ENCODE measurements at places on chromosomes 6 and 20.

DNA sequence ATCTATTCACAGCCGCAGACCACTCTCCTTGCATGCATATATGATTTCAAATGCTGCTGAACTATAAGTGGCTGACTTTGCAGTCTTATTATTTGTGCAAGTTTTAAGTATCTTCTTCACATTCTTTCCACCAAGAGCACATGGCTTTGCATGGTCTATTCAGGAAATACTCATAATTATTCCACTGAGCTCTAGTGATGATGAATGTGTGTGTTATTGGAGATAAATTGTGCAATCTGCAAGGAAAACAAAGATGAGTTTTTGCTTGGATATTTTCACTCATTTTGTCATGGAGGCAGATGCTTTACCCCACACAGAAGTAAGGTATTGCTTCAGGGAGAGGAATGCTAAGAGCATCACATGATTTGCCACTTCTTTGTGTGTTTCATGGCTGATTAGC is 764.6 kb downstream of the TBC1D32 start:
- DNase-seq: no peak

- DNase-seq: no peak
Observed at GRCh38 chr20:16497896-16498295, 75.4 kb downstream of the KIF16B start.

- no peak for DNase-seq
Observed at GRCh38 chr6:166439366-166440091, 56.8 kb upstream of the MPC1 start.

GRCh38 chr20:44747166-44748004 is 1.7 kb downstream of the KCNK15 start:
- peak; percentile 28 for DNase-seq

DNA sequence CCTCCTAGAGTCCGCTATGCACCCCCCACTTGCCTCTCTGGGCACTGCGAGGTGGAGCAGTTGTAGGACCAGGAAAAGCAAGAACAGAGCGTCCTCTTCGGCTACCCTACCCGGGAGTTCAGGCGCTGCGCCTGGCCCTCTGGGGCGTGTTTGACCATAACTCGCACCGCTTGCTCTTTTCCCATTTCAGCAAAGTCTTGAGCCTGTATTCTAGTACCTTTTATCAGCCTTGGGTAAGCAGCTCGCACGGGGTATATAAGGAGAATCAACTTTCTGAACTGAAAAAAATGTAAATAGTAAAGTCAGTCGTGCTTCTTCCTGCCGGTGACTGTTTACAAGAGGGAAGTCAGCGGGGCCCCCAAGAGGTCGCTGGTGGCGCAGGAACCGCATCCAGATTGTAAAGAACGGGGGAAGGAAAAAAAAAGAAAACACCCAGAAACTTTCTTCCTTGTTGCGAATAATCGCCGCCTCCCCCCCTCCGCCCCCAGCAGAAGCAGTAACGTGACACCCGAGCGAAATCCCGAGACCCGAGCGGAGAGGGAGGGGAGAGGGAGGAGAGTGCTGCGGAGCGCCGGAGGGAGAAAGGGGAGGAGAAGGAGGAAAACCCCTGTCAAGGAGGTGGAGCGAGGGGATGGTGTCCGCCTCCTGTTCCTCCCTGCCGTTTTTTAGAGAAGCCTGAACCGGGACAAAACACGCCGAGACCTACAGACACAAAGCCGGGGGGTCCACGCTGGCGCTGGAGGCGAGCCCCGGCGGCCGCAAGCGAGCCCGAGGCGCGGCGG is at the start of gene UST:
Gene UST (plus strand): TSS at position 668 of the 782 bp plus-strand sequence. CDS start 401 bp downstream, outside the sequence.
- peak; percentile 13 for DNase-seq

DNA sequence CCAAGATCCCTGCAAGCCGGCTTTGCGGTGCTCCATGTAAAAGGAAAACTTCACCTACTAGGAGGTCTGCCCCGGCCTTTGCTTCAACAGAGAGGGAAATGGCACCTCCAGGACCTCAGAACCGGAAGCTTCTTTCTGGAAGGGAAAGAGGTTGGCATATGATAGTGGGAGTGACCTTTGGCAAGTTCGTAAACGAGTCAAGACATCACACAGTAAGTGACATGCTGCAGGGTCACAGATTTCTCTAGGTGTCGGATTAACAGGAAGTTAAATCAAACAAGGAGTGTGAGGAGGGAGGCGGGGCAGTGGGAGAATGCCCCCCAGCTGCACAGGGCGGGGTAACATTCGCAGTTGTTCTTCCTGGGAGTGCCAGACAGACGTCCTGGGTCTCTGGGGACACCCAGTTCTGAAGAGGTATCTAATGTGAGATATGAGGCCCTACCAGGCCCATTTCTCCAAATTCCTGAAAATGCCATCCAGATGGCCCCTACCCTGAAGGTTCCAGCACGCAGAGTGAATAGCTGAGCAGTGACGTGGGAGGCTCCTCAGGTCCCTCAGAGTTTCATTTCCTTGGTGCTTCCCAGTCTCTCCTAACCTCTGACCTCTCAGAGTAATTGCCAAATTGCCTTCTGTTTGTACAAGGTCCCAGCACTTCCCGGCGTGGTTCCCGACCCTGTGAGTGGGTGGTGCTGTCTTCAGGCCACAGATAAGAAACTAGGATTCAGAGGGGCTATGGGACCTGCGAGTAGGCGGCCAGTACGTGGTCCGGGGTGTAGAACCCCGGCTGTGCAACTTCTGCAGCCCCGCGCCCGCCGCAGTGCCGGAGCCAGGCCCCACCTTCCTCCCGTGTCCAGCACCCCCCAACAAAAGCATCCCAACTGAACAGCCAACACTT is 1.9 kb downstream of the RRBP1 start:
- no peak for DNase-seq

DNA sequence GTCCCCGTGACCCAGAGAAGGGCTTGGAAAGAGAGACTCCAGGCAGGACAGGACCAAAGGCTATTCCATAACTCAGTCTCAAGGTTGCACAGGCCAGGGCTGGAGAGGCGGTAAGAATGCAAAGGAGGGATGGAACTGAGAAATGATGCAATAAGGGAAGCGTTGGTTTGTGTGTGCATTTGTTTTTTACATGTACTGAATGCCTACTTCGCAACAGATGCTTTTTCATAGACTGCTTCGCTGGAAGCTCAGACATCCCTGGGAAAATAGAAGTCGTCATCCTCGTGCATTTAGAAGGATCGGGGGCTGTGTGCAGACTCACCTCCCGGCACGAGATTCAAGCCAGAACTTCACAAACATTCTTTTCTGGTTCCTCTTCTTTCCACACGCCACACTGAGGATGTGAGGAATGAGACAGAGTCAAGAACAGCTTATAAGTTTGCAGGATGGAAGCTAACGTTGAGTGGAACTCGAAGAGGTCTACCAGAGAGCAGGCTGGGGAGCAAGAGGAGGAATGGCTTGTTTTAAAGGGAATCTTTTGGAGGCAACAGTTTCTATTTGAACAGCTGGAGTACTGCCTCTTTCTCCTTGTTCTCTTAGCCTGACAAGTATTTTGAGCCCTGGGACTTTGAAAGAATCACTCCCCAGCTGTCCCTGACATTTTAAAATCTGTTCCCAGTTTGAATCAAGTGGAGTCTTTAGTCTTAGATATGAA is 19.3 kb upstream of the LY86 start:
- DNase-seq: no peak

All from stimulated activated CD8-positive, alpha-beta memory T cell treated with anti-CD3 and anti-CD28 coated beads, Interleukin-15, amount 100 ng/mL, for 24 hours (primary cell).